A172 (cell line): ENCODE measurements at places on chromosomes 5 and 9. TPM values are rescaled to one million over a fixed set of nuclear protein-coding genes. Genes with fewer than 3 reads are reported as not detected.

The SH3TC2 gene
- total RNA-seq, result 7.8 and 10.1 TPM in 2 replicates

DNA sequence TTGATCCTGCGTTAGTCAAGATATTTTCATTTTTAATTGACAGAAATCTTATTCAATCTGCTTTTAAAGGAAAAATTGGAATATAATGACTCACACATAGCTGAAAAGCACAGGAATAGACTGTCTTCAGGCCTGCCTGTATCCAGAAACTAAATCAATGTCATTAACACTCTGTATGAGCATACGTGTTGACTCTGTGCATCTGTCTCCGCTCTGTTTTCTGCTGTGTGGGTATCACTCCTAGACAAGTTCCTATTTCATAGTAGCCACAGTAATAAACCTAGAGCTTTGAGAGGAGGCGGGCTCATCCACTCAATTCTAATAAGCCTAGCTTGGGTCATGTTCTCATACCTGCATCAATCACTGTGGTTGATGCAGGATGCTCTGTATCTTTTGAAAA, 267.6 kb downstream of the KCTD16 start:
- DNase-seq, result no peak

GRCh38 chr9:116318468-116319374, 165.1 kb downstream of the PAPPA start:
- DNase-seq, result no peak

- DNase-seq, result peak; percentile 94
These were observed 9.9 kb upstream of the SPARC start for GRCh38 chr5:151696470-151697061.

DNA sequence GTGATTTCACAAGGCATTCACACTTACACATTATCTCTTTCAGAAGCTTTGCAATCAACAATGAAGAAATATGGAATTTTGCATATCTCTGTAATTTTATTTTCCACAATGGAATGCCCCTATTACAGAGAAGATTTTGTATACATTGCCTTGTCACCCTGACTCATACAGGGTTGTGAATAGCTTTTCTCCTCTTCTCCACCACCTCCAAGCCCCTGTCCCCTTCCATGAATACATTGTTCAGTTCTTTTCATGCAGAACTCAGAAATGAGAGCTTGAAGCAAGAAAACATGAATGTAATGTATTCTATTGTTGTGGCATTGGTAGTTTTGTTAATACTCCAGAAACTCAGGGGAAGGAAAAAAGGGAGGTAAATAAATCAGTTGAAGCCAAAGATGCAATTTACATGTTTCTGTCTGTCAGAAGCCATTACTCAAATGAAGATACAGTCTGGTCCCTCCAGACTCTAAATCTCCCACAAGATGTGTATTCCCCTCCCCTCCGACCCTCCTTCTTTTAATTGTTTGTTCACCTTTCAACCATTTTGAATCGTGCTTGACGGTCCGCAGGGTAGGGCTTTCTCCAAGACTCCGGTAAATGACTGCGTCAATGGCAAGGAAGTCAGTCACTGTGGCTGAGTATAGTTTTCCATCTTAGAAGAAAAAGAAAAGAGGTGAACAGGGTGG, 86.1 kb downstream of the SEMA6A start:
- no peak for DNase-seq

DNA sequence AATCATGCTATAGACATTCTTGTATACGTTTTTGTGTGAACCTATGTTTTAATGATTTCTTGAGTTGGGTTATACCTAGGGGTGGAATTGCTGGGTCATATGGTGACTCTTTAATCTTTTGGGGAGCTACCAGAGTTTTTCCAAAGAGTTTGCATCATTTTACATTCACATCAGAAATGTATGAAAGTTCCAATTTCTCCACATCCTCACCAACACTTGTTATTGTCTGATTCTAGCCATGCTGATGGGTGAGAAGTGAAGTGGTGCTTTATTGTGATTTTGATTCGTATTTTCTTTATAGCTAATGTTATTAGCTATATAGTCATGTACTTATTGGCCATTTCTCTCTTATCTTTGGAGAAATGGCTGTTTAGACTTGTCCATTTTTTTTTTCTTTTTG, 18.1 kb downstream of the OCLN start:
- no peak for DNase-seq

The CTNNA1 gene
- 369 and 401 TPM in 2 replicates for total RNA-seq

DNA sequence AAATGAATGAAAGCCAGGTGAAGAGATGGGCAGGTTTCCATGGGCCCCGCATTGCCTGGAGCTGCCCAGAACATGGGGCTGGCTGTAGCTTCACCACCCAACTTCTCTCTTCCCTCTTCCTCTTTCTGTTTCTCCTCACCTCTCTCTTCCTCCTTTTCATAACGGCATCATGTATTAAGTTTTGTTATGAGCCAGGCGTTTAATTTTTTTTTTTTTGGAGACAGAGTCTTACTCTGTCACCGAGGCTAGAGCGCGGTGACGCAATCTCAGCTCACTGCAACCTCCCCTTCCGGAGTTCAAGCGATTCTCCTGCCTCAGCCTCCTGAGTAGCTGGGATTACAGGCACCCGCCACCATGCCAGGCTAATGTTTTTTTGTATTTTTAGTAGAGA, 13.0 kb upstream of the SPINK4 start:
- DNase-seq, result no peak

DNA sequence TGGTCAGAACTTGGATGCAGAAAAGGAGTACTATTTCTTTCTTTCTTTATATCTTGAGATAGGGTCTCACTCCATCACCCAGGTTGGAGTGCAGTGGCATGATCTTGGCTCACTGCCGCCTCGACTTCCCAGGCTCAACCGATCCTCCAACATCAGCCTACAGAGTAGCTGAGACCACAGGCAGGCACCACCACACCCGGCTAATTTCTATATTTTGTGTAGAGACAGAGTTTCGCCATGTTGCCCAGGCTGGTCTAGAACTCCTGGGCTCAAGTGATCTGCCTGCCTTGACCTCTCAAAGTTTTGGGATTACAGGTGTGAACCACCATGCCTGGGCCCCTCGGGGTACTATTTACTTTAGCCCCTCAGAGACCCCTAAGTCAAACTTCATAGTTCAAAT, 323.4 kb downstream of the TRPM3 start:
- no peak for DNase-seq

- DNase-seq, result no peak
These were observed 47.5 kb upstream of the ARAP3 start for GRCh38 chr5:141729387-141730006.

- no peak for DNase-seq
These were observed 42.7 kb downstream of the SVEP1 start for GRCh38 chr9:110536822-110537221.

DNA sequence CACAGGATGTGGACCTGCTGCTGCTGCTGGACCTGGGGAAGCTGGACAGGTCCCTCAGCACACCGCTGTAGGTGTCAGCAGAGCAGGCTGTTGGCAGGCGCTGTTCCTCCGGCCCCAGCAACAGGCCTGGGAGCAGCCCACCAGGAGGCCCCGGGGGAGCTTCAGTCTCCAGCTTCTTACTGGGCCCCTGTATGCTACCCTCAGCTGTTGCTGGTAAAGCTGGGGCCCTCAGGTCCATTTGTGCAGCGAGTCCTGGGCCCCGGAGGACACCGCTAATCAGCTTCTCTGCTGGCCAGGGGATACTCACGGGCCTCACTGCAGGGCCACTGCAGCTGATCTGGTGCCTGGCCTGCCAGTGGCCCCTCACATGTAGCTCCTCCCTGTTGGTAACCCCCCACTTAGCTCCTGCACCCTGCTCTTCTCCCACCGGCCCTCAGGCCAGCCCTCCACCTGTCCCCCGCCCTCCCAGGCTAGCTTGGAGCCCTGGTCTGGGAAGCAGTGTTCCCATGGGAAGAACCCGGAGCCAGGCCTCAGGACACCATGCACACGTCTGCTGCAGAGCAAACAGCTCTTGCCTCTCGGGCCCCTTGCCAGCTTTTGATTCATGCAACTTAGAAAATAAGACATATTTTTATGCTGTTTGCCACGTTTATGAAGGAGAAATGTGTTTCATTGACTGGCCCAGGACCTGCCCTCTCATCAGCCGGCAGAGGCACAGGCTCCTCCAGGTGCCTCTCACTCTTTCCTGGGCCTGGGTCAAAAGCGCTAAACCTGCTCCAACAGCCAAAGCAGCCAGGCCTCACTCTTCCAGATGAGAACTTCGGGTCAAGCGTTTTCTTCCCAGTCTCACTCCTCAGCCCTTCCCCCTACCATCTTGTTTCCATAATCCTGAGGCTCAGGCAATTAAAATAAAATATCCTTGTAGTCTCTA, 61.0 kb upstream of the ADAMTS2 start:
- no peak for DNase-seq

DNA sequence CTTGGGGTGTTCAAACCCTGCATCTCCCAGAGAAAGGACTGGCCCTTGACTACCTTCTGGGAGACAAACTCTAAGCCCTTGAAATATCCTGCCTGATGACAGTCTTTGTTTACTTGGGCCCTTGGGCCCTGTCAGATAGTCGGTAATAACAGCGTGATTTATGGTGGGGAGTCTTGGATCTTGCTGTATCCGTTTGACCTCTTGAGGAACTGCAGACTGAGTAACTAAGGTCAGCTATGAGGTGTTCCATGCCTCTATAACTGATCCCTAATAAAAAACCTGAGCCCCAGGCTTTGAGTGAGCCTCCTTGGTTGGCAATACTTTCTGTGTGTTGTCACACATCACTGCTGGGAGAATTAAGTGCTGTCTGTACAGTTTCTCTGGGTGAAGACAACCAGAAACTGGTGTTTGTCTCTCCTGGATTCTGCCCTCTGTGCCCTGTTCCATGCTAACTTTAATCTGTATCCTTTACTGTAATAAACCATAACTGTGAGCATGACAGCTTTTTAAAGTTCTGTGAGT, 56.2 kb upstream of the ANKRD33B start:
- DNase-seq, result peak; percentile 91

DNA sequence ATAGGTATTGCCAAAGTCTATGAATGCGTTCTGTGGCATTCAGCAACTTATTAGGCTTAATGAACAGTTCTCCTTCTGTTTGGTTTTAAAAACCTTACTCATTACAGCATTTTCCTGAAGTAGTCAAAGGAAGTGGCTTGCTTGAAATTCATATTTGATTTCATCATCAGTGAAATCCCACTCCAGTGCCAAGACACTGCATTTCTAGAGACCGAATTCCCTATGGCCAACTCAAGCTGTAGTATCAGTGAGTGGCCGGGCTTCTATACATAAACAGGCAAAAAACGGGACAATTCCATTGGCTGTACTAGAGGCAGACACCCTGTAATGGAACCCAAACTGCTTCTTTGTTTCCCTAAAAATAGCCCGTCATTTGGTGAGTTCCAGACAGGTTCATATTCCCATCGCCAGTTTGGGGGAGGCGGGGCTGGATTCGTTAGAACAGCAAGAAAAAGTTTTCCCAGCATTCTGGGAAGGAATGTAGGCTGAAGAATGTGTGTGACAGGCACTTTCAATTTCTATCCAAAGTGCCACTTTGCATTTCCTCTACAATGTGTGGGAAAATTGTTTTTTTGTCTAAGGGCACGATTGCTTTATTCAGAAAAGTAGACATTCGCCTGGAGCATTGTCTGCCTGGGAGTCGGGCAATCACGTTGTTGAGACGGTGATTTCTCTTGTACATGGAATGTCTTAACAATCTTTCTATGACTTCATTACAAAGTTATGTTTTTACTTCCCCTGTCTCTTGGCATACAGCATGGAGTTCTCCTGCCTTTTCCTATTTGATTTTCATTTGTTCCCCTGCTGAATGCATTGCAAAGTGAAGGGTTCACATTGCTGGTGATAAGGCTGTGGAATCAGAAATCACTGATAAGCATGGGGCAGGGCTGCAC, 141.8 kb upstream of the MAST4 start:
- DNase-seq, result peak; percentile 61

DNA sequence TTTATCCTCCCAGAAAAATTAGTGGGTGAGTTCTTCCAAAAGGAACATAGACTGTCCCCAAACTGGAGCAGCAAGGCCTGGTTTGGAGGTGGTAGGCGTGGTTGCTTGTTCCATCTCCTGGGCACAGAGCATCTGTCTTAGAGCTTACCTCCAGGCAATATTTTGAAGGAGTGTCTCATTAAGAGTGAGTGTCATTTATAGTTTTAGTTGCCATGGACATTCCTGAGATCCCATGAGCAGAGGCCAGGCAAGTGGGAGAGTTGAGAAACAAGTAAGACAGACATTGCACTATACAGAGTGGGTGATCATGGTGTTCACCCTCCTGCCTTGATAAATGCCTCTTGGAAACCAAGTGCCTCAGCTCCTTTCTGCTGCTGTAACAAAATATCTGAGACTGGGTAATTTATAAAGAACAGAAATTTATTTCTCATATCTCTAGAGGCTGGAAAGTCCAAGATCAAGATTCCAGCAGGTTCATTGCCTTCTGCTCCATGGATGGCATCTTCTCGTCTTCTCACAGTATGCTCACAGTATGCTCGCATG, 68.5 kb downstream of the KIAA1958 start:
- no peak for DNase-seq

The PDE8B gene
- total RNA-seq, result 0.05 TPM in 1 of 2 replicates, not detected in the other

The PSD2 gene
- 0.03 and 0.05 TPM in 2 replicates for total RNA-seq

- peak; percentile 88 for DNase-seq
These were observed at the start of gene SEMA4D for GRCh38 chr9:89497978-89498851. Gene SEMA4D, minus strand, starts transcription at chr9:89498113. Its CDS starts 92,657 bp downstream, at chr9:89405456.

DNA sequence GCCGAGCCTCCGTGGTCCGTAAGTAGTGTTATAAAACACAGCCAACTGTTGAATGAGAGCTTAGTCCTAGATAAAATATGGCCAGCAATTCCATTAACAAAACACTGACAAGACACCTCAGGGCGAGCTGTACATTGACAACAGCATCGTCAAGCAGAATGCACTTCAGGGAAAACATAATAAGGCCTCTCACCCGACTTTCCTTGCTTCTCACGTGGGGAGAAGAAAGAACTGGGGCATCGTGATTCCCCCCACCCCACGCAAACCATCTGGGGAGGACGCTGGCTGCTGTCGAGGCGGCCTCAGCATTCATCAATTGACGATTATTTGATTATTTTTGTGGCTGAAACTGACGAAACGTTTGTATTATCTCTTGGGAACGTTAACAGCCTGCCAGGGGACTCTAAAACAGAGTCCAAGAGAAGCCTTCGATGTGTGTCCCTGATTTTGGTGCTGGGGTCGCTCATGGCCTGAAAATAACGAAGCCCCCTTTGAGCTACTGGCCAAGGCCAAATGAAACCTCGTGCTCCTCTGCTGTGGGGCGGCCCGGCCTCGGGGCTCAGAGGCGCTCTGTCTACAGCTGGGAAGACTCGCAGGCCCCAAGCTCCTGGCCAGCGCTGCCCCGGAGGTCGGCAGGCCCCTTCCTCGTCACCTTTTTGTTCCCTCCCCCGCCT, 464 bp downstream of the GDF9 start:
- DNase-seq, result no peak

DNA sequence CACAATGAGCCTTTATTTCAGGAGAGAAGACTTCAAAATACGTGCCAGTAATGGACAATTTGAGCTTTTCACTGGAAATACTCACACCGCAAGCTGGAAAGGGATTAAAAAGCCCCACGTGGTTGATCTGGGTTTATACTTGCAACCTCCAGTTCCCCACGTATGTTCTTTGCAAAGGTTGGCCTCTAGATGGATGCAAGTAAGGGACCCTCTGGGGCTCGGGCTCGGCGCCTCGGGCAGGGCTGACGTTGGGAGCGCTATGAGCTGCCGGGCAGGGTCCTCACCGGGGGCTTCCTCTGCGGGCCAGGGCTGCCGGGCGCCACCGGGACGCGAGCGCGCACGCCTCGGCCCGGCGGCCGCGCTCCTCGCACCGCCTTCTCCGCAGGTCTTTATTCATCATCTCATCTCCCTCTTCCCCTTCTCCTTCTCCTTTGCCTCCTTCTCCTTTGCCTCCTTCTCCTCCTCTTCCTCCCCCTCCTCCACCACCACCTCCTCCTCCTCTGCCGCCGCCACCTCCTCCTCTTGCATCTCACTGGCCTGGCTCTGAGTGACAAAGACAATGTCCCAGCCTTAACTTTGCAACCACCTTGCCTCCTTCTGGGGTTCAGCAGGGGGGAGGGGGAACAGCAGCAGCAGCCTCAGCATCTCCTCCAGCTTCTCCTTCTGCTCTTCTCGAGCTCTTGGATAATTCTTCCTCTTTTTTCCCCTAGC, 701 bp upstream of the ZNF462 start:
- peak; percentile 61 for DNase-seq
